ENCODE measurements at places on chromosomes 7 and 10. TPM values are rescaled to one million over a fixed set of nuclear protein-coding genes. Genes with fewer than 3 reads are reported as not detected.
A peak's percentile ranks its signal among the peaks of the same experiment; 100 is the strongest.

The DPP6 gene
- total RNA-seq, result not detected

The HGF gene
- not detected for total RNA-seq

The PRPS1L1 gene
- not detected for total RNA-seq

- H3K4me1 ChIP-seq, result peaks cover 55% of the 10 kb centered on the region
- no peaks in the 10 kb centered on the region for H3K36me3 ChIP-seq
- H3K27ac ChIP-seq, result peak overlapping the region; percentile 94
- DNase-seq, result no peak
- H3K27me3 ChIP-seq, result no peaks in the 10 kb centered on the region
Observed at GRCh38 chr7:4683884-4684565, 1.9 kb downstream of the FOXK1 start.

DNA sequence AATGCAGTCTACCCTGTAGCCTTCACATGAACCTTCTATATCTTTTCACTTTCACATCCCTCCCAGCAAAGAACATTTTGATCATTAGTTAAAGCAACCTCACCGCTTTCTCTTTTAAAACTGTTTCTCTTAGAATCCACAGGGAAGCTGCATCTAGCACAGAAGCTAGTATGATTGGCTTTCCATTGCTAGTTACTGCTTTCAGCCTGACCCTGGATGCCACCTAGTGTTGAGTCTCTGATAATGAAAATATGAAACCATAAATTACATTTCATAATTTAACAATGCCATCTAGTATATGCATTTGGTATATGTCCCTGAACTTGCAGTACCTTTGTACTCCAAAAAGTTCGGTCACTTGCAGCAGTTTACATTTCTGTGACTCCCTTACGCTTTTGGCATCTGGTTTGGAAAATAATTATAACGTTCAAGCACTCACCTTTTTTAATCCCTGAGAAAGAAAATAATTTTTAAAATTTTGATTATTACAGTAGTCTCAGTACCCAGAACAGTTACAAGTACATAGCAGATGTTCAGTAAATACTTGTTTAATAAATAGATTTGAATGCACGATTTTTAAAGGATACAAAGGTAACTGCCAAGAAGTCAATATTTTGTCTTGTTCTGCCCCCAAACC is 22.7 kb downstream of the CISD1 start:
- H3K4me3 ChIP-seq, result no peak overlapping the region
- H3K4me1 ChIP-seq, result no peaks in the 10 kb centered on the region
- H3K27ac ChIP-seq, result no peak overlapping the region
- no peaks in the 10 kb centered on the region for H3K36me3 ChIP-seq
- no peaks in the 10 kb centered on the region for H3K27me3 ChIP-seq

- H3K4me1 ChIP-seq, result no peaks in the 10 kb centered on the region
- H3K27me3 ChIP-seq, result no peaks in the 10 kb centered on the region
- H3K4me3 ChIP-seq, result no peak overlapping the region
- no peak overlapping the region for H3K27ac ChIP-seq
- no peak for DNase-seq
Observed at GRCh38 chr10:119567978-119568377, 25.5 kb upstream of the RGS10 start.

GRCh38 chr7:136971776-136972175 is 103.3 kb downstream of the CHRM2 start:
- no peak overlapping the region for H3K27ac ChIP-seq
- H3K4me3 ChIP-seq, result no peak overlapping the region
- H3K36me3 ChIP-seq, result no peaks in the 10 kb centered on the region
- H3K4me1 ChIP-seq, result no peaks in the 10 kb centered on the region
- no peak for DNase-seq

- no peak for DNase-seq
- H3K4me1 ChIP-seq, result no peaks in the 10 kb centered on the region
- no peak overlapping the region for H3K27ac ChIP-seq
- no peaks in the 10 kb centered on the region for H3K27me3 ChIP-seq
- H3K36me3 ChIP-seq, result peaks cover under 1% of the 10 kb centered on the region
Observed at GRCh38 chr10:96919785-96920430, 87.8 kb downstream of the LCOR start.

DNA sequence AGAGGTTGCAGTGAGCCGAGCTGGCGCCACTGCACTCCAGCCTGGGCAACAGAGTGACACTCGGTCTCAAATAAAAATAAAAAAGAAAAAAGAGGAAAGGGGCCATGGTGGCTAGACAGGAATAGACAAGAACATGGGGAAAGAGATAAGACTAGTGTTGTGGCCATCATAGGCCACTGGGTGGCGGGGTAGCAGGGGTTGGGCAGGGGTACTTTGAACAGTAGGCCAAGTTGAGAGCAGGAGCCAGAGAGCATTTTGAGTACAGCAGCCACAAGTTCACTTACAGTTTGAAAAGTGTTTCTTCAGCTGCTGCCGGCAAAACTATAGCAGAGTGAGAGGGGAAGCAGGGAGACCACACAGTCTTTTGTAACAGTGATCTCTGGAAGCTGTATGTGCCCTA is 656.0 kb downstream of the CNTNAP2 start:
- no peak overlapping the region for H3K4me3 ChIP-seq
- DNase-seq, result no peak
- no peaks in the 10 kb centered on the region for H3K36me3 ChIP-seq
- no peaks in the 10 kb centered on the region for H3K27me3 ChIP-seq
- H3K27ac ChIP-seq, result no peak overlapping the region

All from CD4-positive, alpha-beta T cell (primary cell).